Neural crest cell (in vitro differentiated cells): ENCODE measurements at places on chromosomes 6 and 20. TPM values are rescaled to one million over a fixed set of nuclear protein-coding genes. Genes with fewer than 3 reads are reported as not detected.

Gene CCN2
- total RNA-seq: 20.3 and 24.2 TPM in 2 replicates

Gene COL9A1
- 28.6 and 30.8 TPM in 2 replicates for total RNA-seq

Gene BANF2
- total RNA-seq: not detected in 2 replicates

Gene HRH3
- 0.75 and 0.86 TPM in 2 replicates for total RNA-seq

Gene C6orf58
- total RNA-seq: 0.82 TPM in 1 of 2 replicates, not detected in the other

Gene GTSF1L
- not detected in 2 replicates for total RNA-seq

Gene BTN1A1
- total RNA-seq: not detected in 2 replicates

DNA sequence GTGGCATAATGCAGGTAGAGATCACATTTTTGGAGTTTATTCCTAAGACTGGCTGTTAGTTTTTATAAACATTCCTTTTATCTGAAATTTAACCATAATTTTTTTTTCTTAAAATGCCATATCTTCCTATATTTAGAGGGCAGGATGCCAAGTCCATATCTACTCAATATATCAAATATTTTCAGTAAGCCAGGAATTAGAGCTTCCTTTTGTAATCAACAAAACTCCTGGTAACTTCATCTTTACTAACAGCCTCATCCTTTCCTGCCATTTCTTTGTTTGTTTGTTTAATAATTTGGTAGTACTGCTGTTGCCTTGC, 136.3 kb downstream of the OLIG3 start:
- no peak overlapping the region for H3K27ac ChIP-seq
- no peak for DNase-seq
- H3K4me3 ChIP-seq: peak overlapping the region; percentile 6
- peaks cover 93% of the 10 kb centered on the region for H3K27me3 ChIP-seq
- no peaks in the 10 kb centered on the region for H3K36me3 ChIP-seq

- H3K4me3 ChIP-seq: no peak overlapping the region
- no peak for DNase-seq
- no peaks in the 10 kb centered on the region for H3K27me3 ChIP-seq
- peaks cover 14% of the 10 kb centered on the region for H3K4me1 ChIP-seq
- H3K36me3 ChIP-seq: peaks cover 9% of the 10 kb centered on the region
These were observed 43.1 kb upstream of the MDFI start for GRCh38 chr6:41595166-41595565.

DNA sequence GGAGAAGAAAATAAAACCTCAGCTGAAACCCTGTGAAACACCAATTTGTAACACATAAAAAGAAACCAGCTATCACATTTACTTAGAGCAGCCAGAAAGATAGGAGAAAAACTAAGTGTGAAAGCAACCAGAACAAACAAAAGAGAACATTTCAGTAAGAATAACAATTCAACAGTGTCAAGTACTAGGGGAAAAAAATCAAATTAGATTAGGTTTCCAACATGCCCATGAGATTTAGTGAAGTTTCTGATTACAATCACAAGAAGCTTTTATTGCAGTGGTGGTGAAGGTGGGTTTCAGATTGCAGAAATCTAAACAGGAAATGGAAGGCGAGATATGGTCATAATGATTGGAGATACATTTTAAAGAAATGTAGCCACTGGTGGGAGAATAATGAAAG, 22.1 kb upstream of the TRDN start:
- H3K27me3 ChIP-seq: no peaks in the 10 kb centered on the region
- H3K27ac ChIP-seq: no peak overlapping the region
- no peaks in the 10 kb centered on the region for H3K4me1 ChIP-seq
- H3K36me3 ChIP-seq: no peaks in the 10 kb centered on the region
- DNase-seq: no peak

- no peak overlapping the region for H3K27ac ChIP-seq
- DNase-seq: no peak
- H3K27me3 ChIP-seq: no peaks in the 10 kb centered on the region
- H3K36me3 ChIP-seq: peaks cover 15% of the 10 kb centered on the region
- H3K4me3 ChIP-seq: no peak overlapping the region
These were observed 106.9 kb downstream of the FYN start for GRCh38 chr6:111766201-111766857.

- H3K4me3 ChIP-seq: no peak overlapping the region
- no peak overlapping the region for H3K27ac ChIP-seq
- H3K36me3 ChIP-seq: no peaks in the 10 kb centered on the region
- no peak for DNase-seq
- no peaks in the 10 kb centered on the region for H3K27me3 ChIP-seq
These were observed 170.3 kb downstream of the CD109 start for GRCh38 chr6:73866305-73866704.

DNA sequence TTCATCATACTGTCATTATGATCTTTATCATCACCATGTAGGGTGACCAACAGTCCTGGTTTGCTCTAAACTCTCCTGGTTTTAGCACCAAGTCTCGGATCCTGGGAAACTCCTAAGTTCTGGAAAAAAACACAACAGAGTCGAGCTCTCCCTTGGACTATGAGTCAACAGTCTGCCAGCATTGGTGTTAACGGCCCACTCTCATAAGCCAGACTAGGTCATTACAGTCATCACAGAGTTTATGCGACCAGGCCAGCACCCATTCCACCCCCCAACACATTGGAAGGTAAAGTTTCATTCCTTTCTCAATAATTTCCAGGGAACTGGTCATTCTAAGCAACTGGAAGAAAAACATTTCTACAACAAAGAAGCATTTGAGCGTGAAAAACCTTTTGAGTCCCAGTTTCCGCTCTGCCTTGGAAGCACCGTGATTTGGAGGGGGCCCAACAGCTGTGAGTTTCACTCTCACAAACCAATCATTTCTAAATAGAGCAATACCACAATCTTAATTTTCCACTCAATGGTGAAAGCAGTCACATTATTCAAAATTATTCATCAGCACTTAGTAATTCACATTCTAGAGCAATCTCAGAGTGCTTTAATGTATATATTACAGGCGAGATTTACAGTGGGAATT, 445.0 kb downstream of the CDH26 start:
- H3K4me1 ChIP-seq: peaks cover 25% of the 10 kb centered on the region
- peaks cover 3% of the 10 kb centered on the region for H3K36me3 ChIP-seq
- no peak overlapping the region for H3K4me3 ChIP-seq
- H3K27me3 ChIP-seq: no peaks in the 10 kb centered on the region

DNA sequence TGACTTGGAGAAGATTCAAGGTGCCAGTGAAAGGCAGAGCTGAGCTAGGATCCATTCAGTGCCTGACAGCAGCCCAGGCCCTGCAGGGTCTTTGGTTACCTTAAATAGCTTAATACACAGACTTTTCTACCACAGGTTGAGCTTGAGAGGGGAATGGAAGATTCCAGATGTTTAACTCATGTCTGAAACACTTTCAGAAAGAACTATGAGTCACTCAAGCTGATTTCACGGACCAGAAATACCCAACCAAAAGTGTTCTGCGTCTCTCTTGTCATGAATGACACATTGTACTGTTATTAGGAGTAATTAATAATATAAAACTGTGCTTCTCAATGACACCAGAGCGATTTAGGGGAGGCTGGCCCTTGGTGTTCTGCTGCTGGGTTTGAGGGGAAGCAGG, 6.4 kb upstream of the PMEPA1 start:
- no peak for DNase-seq
- no peaks in the 10 kb centered on the region for H3K36me3 ChIP-seq
- peaks cover 21% of the 10 kb centered on the region for H3K4me1 ChIP-seq
- H3K27ac ChIP-seq: no peak overlapping the region
- H3K27me3 ChIP-seq: peaks cover 78% of the 10 kb centered on the region
- no peak overlapping the region for H3K4me3 ChIP-seq

- H3K27ac ChIP-seq: no peak overlapping the region
- peaks cover 5% of the 10 kb centered on the region for H3K36me3 ChIP-seq
- peaks cover 16% of the 10 kb centered on the region for H3K4me1 ChIP-seq
- no peaks in the 10 kb centered on the region for H3K27me3 ChIP-seq
These were observed 44.9 kb downstream of the ZNF334 start for GRCh38 chr20:46468508-46468907.

DNA sequence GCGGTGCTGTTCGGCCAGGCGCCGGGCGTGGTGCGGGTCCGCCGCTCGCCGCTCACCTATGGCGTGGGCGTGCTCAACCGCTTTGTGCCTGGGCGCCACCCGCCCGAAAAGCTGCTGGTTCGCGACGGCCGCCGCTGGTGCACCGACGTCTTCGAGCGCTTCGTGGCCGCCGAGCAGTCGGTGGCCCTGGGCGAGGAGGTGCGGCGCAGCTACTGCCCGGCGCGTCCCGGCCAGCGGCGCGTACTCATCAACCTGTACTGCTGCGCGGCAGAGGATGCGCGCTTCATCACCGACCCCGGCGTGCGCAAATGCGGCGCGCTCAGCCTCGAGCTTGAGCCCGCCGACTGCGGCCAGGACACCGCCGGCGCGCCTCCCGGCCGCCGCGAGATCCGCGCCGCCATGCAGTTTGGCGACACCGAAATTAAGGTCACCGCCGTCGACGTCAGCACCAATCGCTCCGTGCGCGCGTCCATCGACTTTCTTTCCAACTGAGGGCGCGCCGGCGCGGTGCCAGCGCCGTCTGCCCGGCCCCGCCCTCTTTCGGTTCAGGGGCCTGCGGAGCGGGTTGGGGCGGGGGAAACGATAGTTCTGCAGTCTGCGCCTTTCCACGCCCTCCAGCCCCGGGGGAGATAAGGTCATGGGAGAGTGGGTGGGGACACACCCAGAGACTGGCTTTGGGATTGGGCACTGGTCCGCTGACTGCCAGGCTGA, 15.7 kb downstream of the ADISSP start:
- peaks cover 9% of the 10 kb centered on the region for H3K36me3 ChIP-seq
- H3K4me1 ChIP-seq: peaks cover 17% of the 10 kb centered on the region
- no peak overlapping the region for H3K27ac ChIP-seq
- peak overlapping the region; percentile 34 for H3K4me3 ChIP-seq
- H3K27me3 ChIP-seq: peaks cover 49% of the 10 kb centered on the region

GRCh38 chr20:50580016-50580747, 70.0 kb downstream of the PTPN1 start:
- H3K27ac ChIP-seq: no peak overlapping the region
- H3K27me3 ChIP-seq: no peaks in the 10 kb centered on the region
- H3K4me3 ChIP-seq: no peak overlapping the region
- peak; percentile 57 for DNase-seq

- no peak for DNase-seq
- H3K27me3 ChIP-seq: peaks cover 6% of the 10 kb centered on the region
- no peak overlapping the region for H3K27ac ChIP-seq
- no peak overlapping the region for H3K4me3 ChIP-seq
These were observed 7.1 kb upstream of the UST start for GRCh38 chr6:148739822-148740128.
